Mononuclear cell (primary cell): ENCODE measurements at places on chromosomes 6 and 20. TPM values are rescaled to one million over a fixed set of nuclear protein-coding genes. Genes with fewer than 3 reads are reported as not detected.

SNRPB gene
- 144 TPM for total RNA-seq

GPR63 gene
- total RNA-seq = 0.10 TPM

LPA gene
- not detected for total RNA-seq

CPXM1 gene
- total RNA-seq = 0.10 TPM

FILIP1 gene
- under 0.01 TPM for total RNA-seq

TNXB gene
- 2.8 TPM for total RNA-seq

NFKBIE gene
- total RNA-seq = 125 TPM

PLN gene
- total RNA-seq = 0.10 TPM

GMPR gene
- 6.2 TPM for total RNA-seq

LAMA2 gene
- 0.63 TPM for total RNA-seq

GPX5 gene
- not detected for total RNA-seq

CALHM5 gene
- 0.42 TPM for total RNA-seq

FNDC11 gene
- total RNA-seq = 0.84 TPM

PAK1IP1 gene
- total RNA-seq = 7.6 TPM

KHDC1L gene
- not detected for total RNA-seq

KCNB1 gene
- total RNA-seq = under 0.01 TPM

ENPP4 gene
- total RNA-seq = 17.5 TPM

ATP6V1G2 gene
- total RNA-seq = 0.73 TPM

EPHA7 gene
- total RNA-seq = under 0.01 TPM

TMEM244 gene
- total RNA-seq = 0.52 TPM

CYP39A1 gene
- not detected for total RNA-seq

NFATC2 gene
- total RNA-seq = 12.2 TPM

MOG gene
- total RNA-seq = not detected

PPP1R16B gene
- total RNA-seq = 72.4 TPM
